ENCODE measurements at places on chromosomes 11 and 22.

- no peak for DNase-seq
Measured at GRCh38 chr11:9277176-9277575, 12.0 kb upstream of the DENND5A start.

- DNase-seq, result no peak
Measured at GRCh38 chr11:125451400-125452124, 44.5 kb downstream of the FEZ1 start.

DNA sequence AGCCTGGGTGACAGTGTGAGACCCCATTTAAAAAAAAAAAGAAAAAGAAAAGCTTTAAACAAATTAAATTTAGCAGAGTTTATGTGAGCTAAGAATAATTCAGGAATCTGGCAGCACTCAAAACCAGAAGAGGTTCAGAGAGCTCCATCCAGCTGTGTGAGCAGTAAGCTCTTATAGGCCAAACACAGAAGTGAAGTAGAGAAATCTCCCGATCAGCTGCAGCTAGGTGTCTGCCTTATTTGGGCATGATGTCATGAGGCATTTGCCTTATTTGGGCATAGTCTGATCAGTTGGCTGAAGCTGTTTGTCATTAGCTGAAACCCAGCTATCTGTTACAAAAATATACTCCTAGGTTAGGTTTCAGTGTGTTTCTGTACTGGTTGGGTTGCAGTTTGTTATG, 8.2 kb downstream of the MS4A15 start:
- DNase-seq, result no peak

GRCh38 chr11:125036933-125037332, 26.2 kb upstream of the SLC37A2 start:
- no peak for DNase-seq

- DNase-seq, result no peak
Measured at GRCh38 chr11:18617688-18618341, 16.3 kb downstream of the SPTY2D1 start.

GRCh38 chr11:119759324-119759723, 30.3 kb upstream of the NECTIN1 start:
- peak; percentile 47 for DNase-seq

- no peak for DNase-seq
Measured at GRCh38 chr11:66371627-66372415, at the start of gene SLC29A2. TSS of gene SLC29A2 (minus strand) at chr11:66371760. CDS start at chr11:66371591, 169 bp downstream.

DNA sequence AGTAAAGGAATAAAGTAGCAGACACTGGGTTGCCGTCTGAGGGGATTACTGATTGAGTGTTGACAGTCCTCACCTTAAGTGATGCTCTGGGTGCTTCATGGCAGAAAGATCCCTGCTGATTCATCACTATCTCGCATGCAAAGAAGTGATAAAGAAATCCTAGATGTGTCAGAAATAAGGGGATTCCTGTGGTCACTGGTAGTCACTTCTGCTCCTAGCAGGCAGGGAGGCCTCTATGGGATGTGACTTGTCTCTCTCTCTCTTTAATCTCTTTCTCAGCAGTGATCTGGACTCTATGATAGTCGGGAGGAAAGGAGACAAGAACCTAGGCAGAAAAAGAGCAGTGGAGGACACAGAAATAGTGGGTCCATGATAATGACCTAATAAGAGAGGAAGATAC, 30.9 kb upstream of the OR56A1 start:
- no peak for DNase-seq

GRCh38 chr11:95849087-95849825, 59.0 kb downstream of the CEP57 start:
- DNase-seq, result peak; percentile 79

GRCh38 chr11:107702723-107703122, 9.1 kb downstream of the SLN start:
- DNase-seq, result no peak

GRCh38 chr11:96643173-96643572, 253.4 kb downstream of the JRKL start:
- no peak for DNase-seq

- DNase-seq, result no peak
Measured at GRCh38 chr11:75135021-75135650, 15.8 kb upstream of the SLCO2B1 start.

DNA sequence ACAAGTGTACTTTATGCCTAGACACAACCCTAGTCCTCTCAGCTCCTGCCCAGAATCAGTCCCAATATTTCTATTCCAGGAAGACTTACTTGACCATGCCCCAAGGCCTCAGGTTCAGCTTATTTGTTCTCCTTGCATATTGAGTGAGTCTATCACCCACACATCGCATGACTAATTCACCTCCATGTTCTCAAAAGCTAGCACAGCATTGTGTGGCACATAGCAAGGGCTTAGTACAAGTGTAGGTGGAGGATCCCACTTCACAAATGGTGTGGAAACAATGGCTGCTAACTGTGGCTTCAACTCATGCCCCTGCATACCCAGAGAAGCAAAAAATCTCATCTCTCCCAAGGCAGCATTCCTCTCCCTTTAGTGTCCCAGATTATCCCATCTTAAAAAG, 602.6 kb upstream of the API5 start:
- no peak for DNase-seq

DNA sequence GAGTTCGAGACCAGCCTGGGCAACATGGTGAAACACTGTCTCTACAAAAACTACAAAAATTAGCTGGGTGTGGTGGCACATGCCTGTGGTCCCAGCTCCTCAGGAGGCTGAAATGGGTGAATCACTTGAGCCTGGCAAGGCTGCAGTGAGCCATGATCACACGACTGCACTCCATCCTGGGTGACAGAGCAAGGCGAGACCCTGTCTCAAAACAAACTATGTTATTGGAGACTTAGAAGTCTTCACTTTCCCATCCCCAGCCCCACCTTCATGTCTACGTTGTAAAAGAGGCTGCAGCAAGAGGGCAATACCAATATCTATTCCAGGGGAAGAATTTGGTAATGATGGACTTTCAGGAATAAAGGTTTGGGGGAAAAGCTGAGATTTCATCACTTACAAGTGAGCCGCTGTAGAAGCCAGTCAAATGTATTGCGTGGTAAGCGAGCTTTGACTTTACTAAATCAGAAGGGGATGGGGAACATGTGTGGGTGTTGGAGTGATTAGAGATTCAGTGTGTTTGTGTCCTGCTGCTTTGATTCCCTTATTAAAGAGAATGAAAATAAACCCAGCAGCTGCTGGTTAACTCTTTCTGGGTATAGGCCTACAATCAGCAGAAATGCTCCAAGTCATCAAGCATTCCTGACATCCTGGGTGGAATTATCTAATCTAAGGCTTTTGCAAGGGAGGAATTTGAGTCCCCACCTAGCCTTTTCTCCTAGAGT, 53.7 kb downstream of the UBASH3B start:
- no peak for DNase-seq

GRCh38 chr11:67301313-67301921, 1.9 kb upstream of the SSH3 start:
- no peak for DNase-seq

DNA sequence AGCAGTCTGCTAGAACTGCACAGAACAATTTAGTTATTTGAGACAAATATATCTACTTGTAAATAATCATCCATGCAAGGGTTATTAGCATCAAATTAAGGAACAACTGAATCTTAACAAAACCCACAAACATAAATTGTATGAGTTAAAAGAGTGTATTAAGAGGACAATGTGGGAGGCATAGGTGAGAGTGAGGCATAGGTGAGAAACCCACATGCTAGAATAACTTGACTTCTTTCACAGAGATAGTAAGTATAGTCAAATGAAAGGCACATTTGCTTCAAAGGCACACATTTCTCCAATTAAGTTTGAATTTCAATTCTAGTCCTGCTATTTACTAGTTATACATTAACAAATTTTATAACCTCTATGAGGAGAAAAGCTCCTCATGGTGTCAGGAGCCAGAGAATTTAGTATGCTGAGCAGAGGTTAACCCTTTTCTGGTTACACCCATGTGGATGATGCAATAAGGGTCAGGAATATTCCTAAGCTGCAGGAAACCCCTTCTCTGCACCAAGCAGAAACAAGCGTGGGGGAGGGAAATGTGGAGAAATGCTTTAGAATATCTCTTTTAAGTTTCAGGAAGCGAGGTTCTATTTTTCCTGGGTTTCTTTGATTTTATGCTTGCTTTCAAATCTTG, 264.2 kb downstream of the GRM5 start:
- no peak for DNase-seq

DNA sequence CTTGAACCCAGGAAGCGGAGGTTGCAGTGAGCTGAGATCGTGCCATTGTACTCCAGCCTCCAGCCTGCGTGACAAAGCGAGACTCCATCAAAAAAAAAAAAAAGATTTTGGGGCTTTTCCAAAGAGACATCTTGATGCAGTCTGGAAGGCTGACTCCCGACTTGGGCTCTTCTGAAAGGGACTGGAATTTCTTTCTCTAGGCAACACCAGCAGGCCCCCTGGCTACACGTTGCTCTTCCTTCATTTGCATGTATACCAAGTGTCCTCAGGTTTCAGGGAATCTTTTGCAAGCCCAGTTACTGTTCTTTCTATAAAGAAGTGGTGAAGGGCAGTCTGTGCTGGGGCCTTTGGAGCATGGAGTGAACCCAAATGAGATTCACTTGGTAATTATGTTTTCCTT, 211.0 kb downstream of the GRIK4 start:
- no peak for DNase-seq

DNA sequence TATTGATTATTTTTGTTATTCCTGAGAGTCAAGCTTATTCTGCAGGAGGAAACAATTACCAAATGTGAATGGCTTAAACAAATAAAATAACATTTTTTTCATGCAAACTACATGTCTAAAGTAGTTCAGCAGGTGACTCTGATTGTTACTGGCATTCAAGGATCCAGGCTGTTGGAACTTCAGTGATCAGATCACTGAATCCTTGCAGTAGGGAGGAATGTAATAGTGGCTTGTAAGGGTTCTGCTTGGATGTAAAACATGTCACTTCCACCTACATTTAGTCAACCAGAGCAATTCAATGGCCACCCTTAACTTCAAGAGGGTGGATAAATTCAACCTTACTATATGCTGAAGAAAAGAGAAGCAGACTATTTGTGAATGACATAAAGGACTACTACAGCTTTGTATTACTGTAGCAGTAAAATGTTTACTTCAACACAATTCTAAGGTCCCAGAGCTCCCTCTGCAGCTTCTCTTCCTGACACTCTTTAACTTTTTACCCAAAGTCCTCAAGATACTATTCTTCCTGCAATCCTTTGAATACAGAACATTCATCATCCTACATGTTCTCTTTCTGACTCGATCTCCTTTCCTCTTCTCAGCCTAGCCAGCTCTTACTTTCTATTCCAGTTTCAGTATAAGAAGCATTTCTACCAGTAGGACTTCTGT, 284.0 kb downstream of the LRRC4C start:
- no peak for DNase-seq

- no peak for DNase-seq
Measured at GRCh38 chr22:45552017-45552411, 49.3 kb downstream of the FBLN1 start.

- no peak for DNase-seq
Measured at GRCh38 chr22:27551402-27551801, 250.2 kb downstream of the MN1 start.

DNA sequence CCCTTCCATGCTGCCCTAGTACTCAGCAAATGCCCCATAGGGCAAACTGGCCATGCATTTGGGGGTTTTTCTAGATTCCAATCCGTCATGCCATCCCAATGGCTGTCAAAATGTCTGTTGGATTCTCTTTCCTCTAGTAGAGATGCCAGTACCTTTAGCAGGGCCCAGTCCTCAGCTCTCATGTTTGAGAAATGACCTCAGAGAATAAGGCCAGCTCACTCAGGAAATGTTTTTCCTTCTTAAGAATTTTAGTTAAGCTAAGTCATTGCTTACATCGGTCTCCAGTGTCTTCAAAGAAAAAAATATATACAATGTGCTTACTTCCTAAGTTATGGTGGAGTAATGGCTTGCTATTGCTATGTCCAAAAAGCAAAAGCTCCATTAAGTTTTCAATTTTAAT, 14.1 kb upstream of the ALKBH3 start:
- no peak for DNase-seq

GRCh38 chr11:96054870-96055705, 131.2 kb upstream of the MTMR2 start:
- peak; percentile 48 for DNase-seq

DNA sequence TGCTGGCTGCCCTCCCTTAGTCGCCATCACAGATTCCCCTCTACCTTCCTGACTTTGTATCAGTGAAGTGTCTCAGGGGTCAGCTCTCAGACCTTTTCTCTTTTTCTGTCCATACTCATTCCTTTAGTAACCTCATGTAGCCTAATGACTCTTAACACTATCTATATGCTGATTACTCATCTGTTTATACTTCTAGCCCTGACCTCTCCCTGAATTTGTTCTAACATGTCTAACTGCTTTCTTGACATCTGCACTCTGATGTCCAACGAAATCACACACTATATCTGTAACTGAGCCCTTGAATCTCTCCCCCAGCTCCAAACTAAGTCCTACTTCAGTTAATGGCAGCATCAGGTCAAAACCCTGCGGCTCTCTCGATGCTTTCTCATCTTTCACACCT, 135.8 kb upstream of the TIMP3 start:
- DNase-seq, result no peak

DNA sequence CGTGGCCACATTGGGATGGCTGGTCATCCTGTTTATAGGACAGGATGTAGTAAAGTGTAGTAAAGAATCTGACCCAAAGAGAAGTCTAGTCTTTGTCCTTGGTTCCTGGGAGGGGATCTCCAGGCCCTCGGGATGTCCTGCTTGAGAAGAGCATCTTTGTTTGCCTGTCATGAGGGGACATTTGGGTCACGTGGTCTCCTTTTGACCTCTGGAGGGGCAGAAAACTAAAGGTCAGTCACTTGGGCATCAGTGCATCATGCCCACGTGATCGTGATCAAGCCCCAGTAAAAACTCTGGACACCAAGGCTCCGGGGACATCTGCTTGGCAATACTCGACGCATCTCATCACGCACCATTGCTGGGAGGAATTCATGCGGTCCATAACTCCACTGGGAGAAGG, 9.1 kb downstream of the SMIM38 start:
- DNase-seq, result no peak

- no peak for DNase-seq
Measured at GRCh38 chr11:69654660-69655478, 13.9 kb downstream of the CCND1 start.

DNA sequence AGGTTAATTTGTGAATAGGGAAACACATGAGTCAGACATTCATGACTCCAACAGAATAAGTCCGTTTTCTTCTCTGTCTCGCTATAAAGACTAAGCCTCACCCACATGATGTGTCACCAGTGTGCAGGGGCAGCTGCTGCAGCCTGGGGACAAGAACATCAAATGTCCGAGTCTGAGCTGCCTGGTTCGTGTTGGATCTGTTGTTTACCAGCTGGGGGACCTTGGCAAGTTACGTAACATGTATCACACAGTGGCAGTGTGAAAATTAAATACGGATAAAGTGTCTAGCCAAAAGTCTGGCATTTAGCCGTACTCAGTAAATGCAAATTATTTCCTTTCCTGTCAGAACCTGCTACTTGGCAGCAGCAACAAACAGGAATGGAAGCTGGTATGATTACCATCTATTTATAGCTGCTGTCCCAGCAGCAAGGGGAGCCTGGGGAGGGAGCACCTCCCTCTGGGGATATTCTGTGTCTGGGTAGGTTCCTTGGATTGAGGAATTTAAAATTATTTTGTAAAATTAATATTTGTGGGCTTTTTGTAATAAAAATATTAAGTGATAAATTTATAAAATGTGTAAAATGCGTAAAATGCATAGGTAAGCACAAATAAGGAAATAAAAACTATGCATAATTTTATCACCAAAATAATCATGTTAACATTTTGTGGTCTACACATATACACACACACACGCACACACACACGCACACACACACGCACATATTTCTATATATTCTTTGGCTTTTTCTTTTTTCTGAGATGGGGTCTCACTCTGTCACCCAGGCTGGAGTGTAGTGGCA, 1.3 kb upstream of the CLDN25 start:
- DNase-seq, result peak; percentile 67
